ENCODE measurements at places on chromosomes 5 and 9.

- H3K4me1 ChIP-seq: peaks cover 21% of the 10 kb centered on the region
- H3K4me3 ChIP-seq: no peak overlapping the region
- H3K27me3 ChIP-seq: peaks cover 14% of the 10 kb centered on the region
Measured at GRCh38 chr9:121735793-121736770, 84.6 kb downstream of the DAB2IP start.

DNA sequence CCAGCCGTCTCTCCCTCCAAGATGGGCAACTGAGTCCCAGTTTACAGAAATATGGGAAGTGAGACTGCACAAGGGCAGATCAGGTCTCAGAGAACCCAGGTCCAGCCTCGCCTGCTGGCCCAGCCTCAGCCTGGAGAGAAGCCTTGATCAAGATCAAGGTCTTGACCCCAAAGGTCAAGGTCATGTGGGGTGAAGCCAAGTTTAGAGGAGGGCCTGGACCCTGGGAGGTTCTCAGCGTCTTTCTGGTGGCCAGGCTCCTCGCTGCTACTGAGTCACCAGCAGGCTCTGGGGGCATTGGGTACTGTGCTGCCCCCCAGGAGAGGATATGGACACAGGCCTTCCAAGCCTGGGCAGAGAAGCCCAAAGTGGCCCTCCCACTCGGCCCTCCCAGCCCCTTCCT, 8.8 kb downstream of the IPPK start:
- DNase-seq: no peak
- peaks cover 5% of the 10 kb centered on the region for H3K4me1 ChIP-seq
- no peak overlapping the region for H3K4me3 ChIP-seq
- H3K27me3 ChIP-seq: no peaks in the 10 kb centered on the region
- H3K36me3 ChIP-seq: peaks cover 24% of the 10 kb centered on the region

DNA sequence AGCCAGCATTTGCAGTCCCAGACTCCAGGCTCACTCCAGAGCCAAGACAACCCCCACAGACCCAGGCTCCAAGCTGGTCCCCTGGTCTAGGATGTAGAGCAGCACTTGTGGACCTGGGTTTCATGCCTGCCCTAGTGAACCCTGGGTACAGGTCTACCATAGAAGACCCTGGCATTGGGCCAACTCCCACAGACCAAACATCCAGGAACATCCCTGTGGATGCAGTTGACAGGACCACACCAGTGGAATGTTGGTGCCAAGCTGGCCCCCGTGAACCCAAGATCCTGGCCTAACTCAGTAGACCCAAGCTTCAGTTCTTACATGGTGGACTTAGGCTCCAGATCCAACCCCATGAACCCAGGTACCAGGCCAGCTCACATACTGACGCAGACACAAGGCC, 250.6 kb downstream of the KDM4C start:
- no peak for DNase-seq
- H3K27ac ChIP-seq: no peak overlapping the region
- peaks cover 17% of the 10 kb centered on the region for H3K36me3 ChIP-seq
- H3K27me3 ChIP-seq: no peaks in the 10 kb centered on the region

- no peak overlapping the region for H3K27ac ChIP-seq
- no peaks in the 10 kb centered on the region for H3K36me3 ChIP-seq
- no peaks in the 10 kb centered on the region for H3K4me1 ChIP-seq
- no peak overlapping the region for H3K4me3 ChIP-seq
- no peaks in the 10 kb centered on the region for H3K27me3 ChIP-seq
Measured at GRCh38 chr9:70902171-70902570, 219.2 kb downstream of the TRPM3 start.

DNA sequence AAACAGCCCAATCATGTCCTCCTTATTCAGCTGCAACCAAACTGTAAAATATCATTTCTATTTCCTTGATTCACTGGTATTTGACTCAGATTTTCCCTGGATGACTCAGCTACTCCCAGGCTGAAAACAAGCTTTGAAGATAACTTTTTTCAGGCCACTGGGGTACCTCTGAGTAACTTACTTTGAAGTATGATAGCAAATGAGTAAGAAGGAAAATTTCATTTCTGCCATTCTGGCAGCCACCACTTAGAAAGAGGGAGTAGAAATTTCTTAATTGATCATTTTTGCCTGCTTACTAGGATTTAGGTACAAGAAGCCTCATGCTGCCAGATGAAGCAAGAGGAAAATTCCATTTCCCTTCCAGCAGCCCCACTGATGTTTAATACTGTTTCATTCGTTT, 247.4 kb downstream of the PRELID2 start:
- no peaks in the 10 kb centered on the region for H3K4me1 ChIP-seq
- no peak overlapping the region for H3K27ac ChIP-seq
- no peaks in the 10 kb centered on the region for H3K36me3 ChIP-seq
- DNase-seq: no peak
- no peak overlapping the region for H3K4me3 ChIP-seq

Data from DND-41 (cell line).